Astrocyte of the spinal cord (primary cell): ENCODE measurements at places on chromosomes 13 and 19.

- DNase-seq, result no peak
Measured at GRCh38 chr19:16325161-16325527, 518 bp downstream of the KLF2 start.

DNA sequence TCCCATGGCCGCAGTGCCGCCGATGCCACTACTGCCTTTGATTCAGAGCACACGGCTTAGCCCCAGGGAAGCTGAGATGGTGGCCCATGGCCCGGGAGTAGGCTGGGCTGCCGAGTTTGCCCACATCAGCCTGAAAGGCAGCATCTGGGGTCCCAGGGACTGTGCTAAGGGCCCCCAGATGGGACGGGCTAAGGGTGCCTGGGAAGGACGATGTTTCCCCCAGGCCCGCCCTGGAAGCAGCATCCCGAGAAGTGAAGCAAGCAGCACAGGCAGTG is 22.5 kb downstream of the MAP2K2 start:
- no peak for DNase-seq

DNA sequence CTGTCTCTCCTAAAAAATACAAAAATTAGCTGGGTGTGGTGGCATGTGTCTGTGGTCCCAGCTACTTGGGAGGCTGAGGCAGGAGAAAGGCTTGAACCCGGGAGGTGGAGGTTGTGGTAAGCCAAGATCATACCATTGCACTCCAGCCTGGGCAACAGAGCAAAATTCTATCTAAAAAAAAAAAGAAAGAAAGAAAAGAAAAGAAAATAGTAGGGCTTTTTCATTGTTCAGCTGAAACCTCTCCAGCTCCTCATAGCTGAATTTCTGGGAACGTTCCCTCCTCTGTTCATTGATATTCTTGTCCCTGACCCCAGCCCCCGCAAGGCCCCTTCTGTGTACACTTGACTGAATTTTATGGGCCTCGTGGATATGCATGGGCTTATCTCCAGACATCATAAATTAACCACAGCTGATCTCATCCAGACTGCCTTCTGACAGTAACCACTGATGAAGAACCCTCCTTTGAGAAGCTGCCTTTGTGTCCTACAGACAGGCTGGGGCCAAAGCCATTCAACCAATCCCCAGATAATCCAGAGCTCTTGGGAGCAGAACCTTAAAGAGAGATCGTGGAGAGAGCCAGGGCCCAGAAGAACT is at the start of gene ELSPBP1:
ELSPBP1 (plus strand) TSS at position 424 of the 594 bp plus-strand sequence. CDS start 14,036 bp downstream, outside the sequence.
- DNase-seq, result no peak

- peak; percentile 68 for DNase-seq
Measured at GRCh38 chr19:43555185-43555770, 20.0 kb downstream of the XRCC1 start.

DNA sequence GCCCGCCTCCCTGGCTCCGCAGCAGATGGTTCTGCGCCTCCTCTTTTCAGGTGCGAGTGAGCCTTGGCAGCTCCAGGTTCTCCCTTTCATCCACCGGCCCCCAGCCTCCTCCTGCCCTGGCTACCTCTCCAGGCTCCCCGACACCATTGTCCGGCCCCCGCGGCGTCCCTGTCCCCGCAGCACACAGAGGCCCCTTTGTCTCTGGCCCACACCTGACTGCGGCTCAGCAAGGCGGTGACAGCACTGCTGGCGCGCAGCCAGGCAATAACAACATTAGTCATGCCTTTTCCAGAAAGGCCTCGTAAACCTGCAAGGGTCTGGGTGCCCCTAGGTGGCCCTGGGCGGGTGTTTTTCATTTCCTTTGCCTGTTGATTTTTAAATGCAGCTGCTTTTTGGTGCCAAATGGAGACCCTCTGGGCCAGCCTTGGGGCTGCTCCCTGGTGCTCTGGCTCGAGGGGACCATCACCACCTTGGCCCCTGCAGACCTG is 73.2 kb upstream of the MEDAG start:
- DNase-seq, result peak; percentile 74

- DNase-seq, result no peak
Measured at GRCh38 chr13:35917942-35918645, 213.1 kb downstream of the DCLK1 start.

GRCh38 chr13:77699059-77699680 is 1.7 kb downstream of the SLAIN1 start:
- DNase-seq, result no peak

DNA sequence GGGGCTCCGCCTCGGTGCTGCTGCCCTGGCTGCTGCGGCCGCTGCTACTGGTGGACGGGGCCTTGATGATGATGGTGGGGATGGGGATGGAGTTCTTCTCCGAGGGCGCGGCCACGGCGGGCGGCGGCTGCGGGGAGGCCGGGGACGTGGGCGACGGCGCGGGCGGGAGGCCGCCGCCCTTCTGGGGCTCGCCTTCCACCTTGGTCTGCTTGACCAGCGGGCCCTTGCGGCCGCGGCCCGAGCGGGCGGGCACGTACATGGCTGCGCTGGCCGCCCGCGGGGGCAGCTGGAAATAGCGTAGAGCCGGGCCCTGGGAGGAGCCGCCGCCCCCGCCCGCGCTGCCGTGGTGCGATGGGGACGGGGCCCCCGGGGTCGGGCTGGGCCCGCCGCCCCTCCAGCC is 19.2 kb downstream of the C19orf81 start:
- DNase-seq, result no peak

DNA sequence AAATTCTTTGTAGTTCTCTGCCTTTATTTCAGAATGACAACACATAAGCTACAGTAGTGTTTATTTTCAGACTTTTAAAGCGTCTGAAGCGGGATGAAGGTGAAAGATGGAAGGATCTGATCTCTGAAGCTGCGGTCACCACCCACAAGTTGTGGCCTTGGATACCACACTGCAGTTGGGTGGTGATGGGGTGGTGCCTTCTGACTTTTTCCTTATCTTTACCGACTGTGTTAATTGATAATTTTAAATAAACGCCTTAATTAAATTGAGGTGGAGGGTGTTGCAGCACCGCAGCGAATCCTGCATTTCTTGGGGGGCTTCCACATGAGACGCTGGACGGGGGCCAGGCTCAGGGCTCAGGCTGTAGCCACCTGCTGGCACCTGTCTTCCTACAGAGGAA is 1.3 kb downstream of the TFDP1 start:
- no peak for DNase-seq

DNA sequence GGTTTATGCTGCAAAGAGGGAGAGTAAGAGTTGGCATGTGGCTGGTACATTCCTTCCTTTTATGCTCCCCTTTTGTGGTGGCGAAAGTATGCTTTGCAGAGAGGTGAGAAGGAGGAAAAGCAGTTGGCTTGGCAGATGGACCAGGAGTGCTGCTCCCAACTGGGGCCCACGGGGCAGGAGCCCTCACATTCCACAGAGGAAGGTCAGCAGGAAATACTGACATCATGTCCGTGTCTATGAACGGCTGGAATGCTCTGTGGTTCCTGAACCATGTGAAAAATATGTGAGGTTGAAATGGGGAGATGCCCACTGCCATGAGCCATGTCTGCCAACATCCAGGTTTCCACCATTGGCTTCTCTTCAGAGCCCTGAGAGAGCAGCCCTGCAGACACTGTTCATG is 33.3 kb upstream of the GAS6 start:
- DNase-seq, result peak; percentile 93

DNA sequence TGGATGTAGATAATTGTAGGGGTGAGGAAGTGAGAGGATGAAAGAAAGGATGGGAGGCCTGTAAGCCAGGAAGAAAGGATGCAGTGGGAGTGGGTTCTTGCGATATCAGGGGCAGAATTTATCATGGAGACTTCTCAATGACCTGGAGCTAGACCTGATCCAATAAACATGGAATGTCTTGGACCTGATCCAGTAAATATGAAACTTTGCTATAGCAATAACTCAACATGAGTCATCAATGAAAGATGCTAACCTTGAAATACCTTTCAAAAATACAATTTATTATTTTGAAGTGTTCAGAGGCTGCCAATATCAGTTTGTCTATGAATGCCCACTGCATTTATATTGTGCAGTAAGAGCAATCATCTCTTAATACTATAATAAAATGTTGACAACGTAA is 279.5 kb downstream of the POU4F1 start:
- DNase-seq, result no peak

- no peak for DNase-seq
Measured at GRCh38 chr19:55365964-55366363, 2.9 kb upstream of the GARIN5B start.

DNA sequence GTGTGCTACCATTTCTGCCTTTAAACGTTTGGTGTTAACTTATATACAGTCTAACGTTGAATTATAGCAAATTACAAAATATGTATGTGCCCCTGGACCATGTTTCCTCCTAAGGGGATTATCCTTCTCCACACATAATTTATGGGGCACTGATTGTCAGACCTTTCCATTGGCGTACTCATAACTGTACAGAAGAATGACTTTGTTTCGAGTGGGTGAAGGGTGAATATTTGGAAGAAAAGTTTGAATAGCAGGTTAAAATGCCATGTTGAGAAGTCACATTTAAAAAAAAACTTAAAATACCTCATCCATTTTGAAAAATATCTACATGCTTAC is 58.8 kb downstream of the SLC10A2 start:
- no peak for DNase-seq

GRCh38 chr13:39353988-39354387 is 249.0 kb downstream of the LHFPL6 start:
- DNase-seq, result peak; percentile 56

- no peak for DNase-seq
Measured at GRCh38 chr13:73058432-73058735, 421 bp upstream of the KLF5 start.

- no peak for DNase-seq
Measured at GRCh38 chr19:20964798-20965197, 41.7 kb downstream of the ZNF85 start.

- DNase-seq, result no peak
Measured at GRCh38 chr13:114147803-114148520, 15.5 kb upstream of the RASA3 start.

DNA sequence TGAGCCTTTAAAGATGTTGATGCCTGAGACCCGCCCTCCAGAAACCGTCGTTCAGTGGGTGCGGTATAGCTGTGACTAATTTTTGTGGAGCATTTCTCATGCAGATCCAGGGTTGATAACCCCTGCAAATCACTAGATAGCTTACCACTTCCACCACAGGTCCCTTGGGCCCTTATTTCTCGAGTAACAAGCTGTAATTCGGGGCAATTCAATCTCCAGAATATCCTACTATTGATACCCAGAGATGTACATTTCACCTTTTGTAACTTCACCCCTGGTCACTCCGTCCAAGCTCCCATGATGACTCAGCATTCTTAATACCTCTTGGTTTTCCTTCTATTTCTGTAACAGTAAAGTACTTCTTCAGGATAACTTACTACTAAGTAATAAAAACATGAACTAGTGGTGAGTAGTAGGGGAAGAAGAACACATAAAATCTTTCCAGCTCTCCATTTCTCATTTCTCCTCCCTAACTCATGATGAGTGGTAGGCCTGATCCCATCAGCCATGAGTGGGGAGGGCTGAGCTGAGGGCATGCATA is 71.9 kb upstream of the UBL3 start:
- peak; percentile 79 for DNase-seq

- no peak for DNase-seq
Measured at GRCh38 chr13:57899096-57899495, 267.6 kb downstream of the PCDH17 start.
